Activated CD8-positive, alpha-beta memory T cell treated with anti-CD3 and anti-CD28 coated beads, Interleukin-2, amount 50 U/mL, for 48 hours (primary cell): ENCODE measurements at places on chromosomes 7 and 10.

GRCh38 chr10:29355411-29355991, 66.6 kb downstream of the LYZL1 start:
- no peak for DNase-seq

- DNase-seq: no peak
Observed at GRCh38 chr7:68122801-68123200, 1126.2 kb downstream of the TYW1 start.

GRCh38 chr10:75243426-75243825, 7.7 kb upstream of the COMTD1 start:
- DNase-seq: no peak

- no peak for DNase-seq
Observed at GRCh38 chr7:25952261-25953057, 199.5 kb upstream of the NFE2L3 start.

GRCh38 chr7:22441157-22441556, 58.8 kb downstream of the STEAP1B start:
- no peak for DNase-seq

GRCh38 chr10:77614778-77615625, 22.6 kb downstream of the KCNMA1 start:
- no peak for DNase-seq

DNA sequence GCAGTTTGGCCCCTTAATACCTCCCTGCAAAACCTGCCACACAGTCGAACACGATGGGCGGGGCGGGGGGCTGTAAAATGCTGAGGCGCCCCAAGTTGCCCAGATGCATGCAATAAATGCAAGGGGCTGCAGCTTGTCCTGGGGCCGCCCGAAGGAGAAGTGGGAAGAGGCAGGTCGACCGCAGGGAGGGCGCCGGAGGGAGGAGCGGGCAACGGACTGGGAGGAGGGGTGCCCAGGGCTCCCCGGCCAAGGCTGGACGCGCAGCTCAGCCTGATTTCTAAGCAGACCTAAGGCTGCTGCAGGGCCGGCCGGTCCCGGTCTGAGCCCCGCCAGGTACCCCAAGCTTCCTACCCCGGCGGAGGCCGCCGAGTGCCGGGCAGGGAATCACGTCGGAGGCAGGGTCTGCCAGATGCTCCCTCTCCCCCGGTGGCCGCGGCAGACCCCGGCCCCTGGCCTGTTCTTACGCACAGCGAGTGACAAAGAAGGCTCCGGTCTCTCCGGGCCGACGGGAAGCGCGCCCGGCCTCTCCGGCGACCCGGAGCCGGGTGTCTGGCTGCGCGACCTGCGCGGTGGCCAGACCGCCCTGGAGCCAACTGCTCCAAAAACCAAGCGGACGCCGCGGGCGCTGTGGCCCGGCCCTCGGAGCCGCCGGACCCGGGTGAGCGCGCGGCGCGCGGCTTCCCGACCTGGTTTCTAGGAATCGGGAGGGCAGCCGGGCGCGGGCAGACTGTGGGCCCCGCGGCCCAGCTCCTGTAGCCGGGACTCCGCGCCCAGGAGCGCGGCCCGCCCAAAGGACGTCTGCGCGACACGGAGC, 744 bp upstream of the EBF3 start:
- no peak for DNase-seq

DNA sequence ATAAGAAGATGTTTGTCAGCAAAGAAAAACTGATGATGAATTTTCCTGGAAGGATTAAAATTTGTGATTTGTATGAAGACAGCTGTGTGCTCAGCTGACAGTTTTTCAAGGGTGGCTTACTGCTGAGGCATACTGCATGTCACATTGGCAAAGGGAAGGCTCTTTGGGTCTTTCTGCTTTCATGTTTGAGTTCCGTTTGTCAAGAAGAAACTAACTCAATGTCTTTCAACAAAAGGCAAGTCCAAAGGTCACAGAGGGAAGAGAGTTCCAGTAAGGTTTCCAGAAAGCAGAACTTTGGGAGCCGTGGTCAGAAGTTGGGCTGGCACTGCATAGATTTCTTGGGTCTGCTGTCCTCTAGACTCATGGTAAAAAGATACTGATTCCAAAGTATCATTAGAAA, 16.9 kb downstream of the DYDC2 start:
- no peak for DNase-seq
